ENCODE measurements at places on chromosomes 7 and 10.

DNA sequence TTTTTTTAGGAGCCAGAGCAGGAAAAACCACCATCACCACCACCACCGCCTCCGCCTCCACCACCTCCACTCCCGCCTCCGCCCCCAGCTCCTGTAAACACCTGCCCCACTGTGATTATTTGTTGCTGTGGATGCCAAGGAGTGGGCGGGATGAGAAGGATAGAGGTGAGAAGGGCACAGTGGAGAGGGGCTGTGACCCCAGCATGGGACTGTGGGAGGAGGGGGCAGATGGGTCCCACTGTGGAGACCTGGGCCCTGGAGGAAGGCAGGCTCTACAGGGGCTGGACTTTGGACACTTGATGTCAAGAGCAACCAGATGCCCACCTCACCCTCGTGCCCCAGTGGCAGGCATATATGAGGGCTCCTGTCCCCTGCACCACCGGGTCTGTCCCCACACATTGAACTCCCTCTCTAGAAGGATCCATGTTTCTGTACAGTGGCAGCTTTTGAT is 24.7 kb downstream of the ANTXRL start:
- DNase-seq, result no peak

- DNase-seq, result peak; percentile 50
These were observed 22.4 kb upstream of the FOXK1 start for GRCh38 chr7:4659551-4660286.

GRCh38 chr10:50883629-50884028 is 1.8 kb downstream of the A1CF start:
- no peak for DNase-seq

DNA sequence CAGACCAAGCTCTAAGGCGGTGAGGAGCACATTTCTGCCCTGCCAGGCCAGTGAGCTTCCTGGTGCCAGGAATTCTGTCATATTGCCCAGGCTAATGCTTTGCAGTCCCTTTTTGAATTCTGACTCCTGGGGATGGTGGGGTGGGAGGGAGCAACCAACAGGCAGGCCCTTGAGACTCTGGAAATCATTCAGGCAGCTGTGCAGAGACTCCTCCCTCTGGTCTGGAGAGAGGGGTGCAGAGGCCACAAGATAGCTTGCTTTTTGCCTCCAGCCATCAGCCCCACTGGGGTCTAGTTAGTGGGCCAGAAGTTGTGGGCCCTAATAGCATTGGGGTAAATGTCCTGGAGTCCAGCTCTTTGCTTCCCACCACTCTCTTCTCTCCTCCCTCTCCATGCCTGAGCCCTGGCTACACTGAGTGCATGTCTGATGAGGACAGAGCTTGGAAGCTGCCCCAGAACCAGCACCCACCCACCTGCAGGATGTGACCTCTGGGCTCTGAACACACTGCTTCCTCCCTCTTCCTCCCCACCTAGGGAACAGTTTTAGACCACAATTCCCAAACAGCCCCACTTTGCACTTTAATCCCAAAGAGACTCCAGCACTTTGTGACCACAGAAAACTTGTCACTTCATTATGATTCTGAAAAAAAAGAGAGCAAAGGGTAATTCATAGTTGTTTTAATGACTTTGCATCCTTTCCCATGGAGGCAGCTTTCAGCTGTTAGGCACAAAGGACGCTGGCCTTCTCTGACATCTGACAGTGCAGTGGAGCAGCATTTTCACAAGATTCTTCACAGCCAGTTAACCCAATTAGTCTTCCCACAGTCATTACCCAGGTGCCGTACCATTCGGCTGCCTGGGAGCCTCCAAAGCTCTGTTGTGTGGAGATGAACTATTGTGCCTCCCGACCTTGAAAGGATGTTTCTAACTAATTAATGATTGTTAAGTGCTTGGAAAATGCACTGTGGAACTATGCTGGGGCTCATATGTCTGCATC is 262.5 kb downstream of the TRIL start:
- DNase-seq, result no peak

DNA sequence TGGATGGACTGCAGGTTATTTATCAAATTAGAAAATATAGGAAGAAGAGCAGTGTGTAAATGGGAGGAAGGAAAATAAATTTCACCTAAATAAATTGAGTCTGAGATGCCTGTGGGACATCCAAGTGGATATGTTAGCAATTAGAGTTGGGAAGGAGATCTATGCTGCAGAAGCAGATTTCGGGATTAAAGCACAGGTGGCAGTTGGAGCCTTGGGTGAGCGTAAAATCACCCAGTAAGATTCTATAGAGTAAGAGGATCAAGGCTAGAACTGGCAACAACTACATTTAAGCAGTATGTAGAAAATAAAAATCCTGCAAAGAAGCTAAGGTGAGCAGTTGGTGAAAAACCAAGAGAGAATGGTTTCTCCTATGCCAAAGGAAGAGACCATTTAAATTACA is 8.4 kb downstream of the TRIM4 start:
- DNase-seq, result peak; percentile 53

DNA sequence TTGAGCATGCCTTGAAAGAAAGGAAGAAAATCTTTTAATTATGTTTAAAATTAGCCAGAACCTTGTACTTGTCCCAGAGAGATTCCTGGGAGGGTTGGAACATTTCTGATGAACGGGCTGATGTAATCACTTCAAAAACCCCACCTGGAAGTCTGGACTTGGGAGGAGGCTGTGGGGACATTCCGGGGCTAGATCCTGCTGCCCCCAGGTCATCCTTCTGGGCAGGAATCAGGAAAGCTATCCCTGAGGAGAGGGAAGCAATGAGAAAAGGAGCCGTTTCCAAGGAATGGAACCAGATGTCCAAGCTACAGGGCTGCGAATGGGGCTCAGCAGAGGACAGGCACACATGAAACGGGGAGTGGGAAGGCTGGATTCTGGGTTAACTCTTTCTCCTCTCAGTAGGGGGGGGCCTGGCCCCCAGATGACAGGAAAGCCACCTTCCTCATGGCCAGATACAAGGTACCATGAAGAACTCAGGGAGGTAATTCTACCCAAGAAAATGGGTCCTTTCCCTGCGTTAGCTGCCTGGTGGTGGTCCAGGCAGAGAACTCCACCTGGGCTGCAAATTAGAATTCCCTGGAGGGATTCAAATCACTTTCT is 280.1 kb downstream of the TCF7L2 start:
- DNase-seq, result no peak

- DNase-seq, result no peak
These were observed 291.0 kb downstream of the GPR158 start for GRCh38 chr10:25465582-25466372.

- no peak for DNase-seq
These were observed 297.4 kb upstream of the NEBL start for GRCh38 chr10:21194510-21194993.

GRCh38 chr10:77949167-77949566 is 22.6 kb upstream of the DLG5 start:
- DNase-seq, result peak; percentile 69

DNA sequence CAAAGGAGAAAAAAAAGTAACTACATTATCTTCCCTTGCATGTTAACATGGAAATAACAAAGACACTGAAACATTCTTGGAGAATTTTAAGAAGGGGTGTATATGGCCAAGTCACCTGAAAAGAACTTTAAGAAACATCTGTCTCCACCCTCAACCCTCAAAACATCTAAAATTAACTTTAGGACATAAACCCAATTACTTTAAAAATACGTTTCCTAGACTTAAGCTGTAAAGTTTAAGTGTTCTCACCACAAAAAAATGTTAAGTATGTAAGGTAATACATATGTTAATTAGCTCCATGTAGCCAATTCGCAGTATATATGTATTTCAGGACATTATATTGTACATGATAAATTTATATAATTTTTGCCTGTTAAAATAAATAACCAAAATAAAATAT is 71.1 kb upstream of the GLCCI1 start:
- no peak for DNase-seq

GRCh38 chr7:5255832-5256231 is 26.9 kb upstream of the SLC29A4 start:
- no peak for DNase-seq

- no peak for DNase-seq
These were observed 109.4 kb upstream of the ZMIZ1 start for GRCh38 chr10:78959217-78959923.

GRCh38 chr10:88851706-88852105 is at the start of gene ANKRD22:
Gene ANKRD22, minus strand, starts transcription at chr10:88851844. Its CDS starts 237 bp downstream, at chr10:88851607.
- DNase-seq, result no peak

DNA sequence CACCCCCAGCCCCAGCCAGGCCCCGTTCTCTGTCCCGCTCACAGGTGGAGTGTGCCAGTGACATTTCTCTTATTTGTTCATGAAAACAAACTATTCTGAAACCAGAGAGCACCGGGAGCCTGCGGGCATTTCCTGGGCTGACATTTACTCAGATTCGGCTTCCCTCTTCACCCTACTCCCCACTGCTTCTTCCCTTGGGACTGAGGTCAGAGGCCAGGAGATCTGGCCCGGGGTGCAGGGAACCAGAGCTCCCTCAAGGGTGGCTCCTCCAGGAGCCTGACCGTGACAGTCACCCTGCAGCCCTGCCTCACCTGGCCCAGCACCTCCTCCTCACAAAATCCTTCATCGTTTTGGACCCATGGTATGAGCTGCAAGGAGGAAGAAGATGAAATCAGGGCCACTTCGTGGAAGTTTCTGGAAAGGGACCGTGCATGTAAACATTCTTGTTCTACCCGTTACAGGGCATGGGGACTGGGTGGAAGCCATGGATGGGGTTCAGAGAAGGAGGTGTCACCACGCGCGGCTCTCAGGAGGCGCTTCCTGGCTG is 12.2 kb downstream of the BHLHA15 start:
- DNase-seq, result no peak

DNA sequence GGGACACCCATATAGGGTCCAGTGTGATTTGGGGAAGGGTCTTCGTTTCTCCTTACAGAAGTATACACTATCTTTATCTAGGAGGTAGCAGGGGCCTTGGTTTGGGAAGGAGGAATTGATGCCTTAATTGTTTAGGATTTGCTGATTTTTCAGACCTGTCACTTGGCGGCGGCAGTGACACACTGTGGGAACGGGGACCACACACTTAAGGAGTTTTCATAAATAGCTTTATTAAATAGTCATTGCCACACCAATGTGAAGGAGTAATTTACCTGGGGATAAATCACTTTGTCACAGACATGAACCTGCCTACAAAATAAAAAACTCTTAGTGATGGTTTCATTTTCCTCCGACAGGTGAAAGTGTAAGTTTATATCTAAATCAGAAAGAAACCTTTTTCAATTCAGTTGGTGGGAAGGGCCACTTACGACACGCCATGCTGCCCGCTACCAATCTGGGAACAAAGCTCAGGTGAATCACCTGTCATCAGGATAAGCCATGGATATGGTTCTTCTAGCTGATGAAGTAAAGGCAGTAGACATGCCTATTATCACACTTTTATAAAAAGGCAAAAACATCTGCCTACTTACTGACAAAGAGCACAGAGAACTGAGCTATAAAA is 12.3 kb upstream of the ENO4 start:
- peak; percentile 30 for DNase-seq

DNA sequence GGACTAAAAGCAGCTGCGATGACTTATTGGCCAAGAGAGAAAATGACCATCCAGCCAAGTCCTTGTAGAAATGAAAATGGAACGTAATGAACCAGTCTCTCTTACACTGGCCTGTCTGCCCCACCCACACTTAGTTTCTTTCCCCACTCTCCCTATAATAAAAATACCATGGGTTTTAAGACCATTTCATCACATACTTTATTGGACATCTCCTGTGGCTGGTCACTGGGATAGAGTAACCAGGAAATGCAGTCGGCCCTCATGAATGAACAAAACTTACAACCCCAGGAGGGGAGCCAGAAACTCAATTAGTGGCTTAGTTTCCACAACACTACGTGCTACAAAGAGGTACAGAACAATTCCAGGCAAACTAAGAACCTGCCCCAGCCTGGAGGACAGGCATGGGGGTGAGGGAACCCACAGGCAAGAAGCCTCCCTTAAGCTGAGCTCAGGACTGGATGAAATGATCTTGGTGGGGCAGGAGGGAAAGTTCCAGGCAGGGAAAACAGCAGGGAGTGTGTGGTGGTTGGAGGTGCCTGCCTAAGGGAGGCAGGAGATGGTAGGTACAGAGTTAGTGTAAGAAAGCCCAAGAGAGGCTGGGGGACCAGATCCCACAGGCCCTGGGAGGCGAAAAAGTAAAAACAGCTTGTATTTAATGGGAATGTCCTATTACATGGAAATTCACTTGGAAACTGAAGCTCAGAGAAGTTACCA is 29.6 kb downstream of the MKI67 start:
- DNase-seq, result no peak

DNA sequence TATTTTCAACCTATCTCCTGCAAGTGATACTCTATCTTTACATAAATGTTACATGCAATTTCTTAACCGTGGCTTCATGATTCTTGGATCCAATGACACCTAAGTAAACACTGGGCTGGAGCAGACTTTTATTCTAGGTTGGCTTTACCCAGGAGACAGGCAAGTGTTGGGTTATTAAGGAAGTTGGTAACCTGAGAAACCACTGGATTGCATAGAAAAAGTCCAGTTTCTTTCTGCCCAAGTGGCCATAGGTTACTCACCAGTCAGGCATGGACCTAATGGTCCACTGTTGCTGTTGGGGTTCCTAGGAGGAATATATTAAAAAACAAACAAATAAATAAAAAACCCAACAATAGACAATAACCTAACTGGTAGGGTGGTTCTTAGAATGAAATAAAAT is 112.8 kb downstream of the SEMA3D start:
- DNase-seq, result no peak

DNA sequence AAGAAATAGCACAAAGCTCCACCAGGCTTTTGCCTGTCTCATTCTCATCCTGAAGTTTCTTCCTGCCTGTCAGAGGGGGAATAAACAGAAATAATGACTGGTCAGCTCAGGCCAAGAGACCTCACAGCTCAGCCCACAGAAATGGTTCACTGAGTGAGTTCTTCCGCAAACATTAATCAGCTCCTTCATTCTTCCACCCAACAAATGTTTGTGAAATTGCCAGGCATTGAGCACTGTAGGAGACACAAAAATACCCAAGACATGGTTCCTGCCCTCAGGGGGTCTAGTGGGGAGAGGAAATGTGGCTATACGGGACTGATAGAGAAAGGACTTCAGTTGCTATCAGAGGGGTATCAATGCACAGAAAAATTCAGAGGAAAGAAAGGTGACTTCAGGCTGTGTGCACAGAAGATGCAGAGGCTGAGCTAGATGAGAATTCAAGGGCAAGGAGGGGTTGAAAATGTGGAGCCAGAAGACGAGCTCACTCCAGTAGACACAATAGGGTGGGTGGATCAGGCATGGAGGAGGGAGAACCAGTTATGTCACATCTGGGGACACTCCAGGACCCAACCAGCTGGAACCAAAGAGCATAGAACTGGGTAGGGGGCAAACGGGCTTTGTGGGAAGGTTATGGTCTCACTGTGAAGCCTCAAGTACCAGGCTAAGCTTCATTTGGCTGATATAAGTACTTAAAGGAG is 20.9 kb downstream of the MYOF start:
- DNase-seq, result no peak

Data from WERI-Rb-1 (cell line).